ENCODE measurements at places on chromosomes 6 and 20.
A peak's percentile ranks its signal among the peaks of the same experiment; 100 is the strongest.

DNA sequence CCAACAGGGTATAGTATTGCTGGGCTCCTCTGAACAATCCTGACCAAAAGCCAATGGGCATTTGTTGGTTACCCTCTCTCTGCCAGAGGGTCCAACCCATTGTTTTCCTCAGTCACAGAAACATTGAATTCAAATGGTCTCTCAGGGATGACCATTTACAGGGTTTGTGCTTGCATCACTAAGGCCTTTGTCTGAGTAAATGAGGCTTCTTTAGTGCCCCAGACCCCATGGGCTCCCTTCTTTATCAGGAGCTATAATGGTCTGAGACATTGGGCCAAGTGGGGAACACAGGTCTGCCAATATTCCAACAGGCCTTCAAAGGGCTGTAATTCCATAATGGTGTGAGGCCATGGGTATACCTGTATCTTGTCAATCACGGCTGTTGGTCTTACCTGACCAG is 27.1 kb downstream of the GSTA2 start:
- no peaks in the 10 kb centered on the region for H3K4me1 ChIP-seq
- H3K27me3 ChIP-seq, result no peaks in the 10 kb centered on the region
- H3K4me3 ChIP-seq, result no peak overlapping the region
- DNase-seq, result no peak
- no peaks in the 10 kb centered on the region for H3K36me3 ChIP-seq

DNA sequence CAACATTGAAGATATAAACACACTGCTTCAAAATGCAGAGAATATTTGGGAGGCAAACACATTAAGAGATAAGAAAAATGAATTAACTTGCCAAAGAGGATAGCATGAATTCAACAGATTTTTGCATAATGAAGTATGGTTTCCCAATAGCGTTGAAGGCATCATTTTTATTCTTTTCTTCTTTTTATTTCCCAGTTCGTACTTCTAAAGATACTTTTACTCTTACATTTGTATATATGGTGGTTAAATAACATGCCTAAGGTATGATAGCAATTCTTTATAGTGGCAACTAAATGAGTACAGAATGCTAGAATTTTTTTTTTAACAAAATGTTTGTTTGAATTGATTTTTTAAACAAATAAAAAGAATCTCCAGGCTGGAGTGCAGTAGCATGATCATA is 473.4 kb upstream of the MARCKS start:
- no peak for DNase-seq
- H3K36me3 ChIP-seq, result no peaks in the 10 kb centered on the region
- H3K27ac ChIP-seq, result no peak overlapping the region
- H3K27me3 ChIP-seq, result no peaks in the 10 kb centered on the region
- peaks cover 4% of the 10 kb centered on the region for H3K4me1 ChIP-seq

GRCh38 chr6:158391276-158391675 is 79.0 kb downstream of the TULP4 start:
- H3K27me3 ChIP-seq, result no peaks in the 10 kb centered on the region
- no peaks in the 10 kb centered on the region for H3K4me1 ChIP-seq
- no peak overlapping the region for H3K4me3 ChIP-seq
- no peak for DNase-seq

- no peak overlapping the region for H3K4me3 ChIP-seq
- H3K36me3 ChIP-seq, result no peaks in the 10 kb centered on the region
- H3K4me1 ChIP-seq, result peaks cover 25% of the 10 kb centered on the region
- no peak for DNase-seq
- no peaks in the 10 kb centered on the region for H3K27me3 ChIP-seq
Measured at GRCh38 chr6:148816117-148816516, 69.3 kb downstream of the UST start.

DNA sequence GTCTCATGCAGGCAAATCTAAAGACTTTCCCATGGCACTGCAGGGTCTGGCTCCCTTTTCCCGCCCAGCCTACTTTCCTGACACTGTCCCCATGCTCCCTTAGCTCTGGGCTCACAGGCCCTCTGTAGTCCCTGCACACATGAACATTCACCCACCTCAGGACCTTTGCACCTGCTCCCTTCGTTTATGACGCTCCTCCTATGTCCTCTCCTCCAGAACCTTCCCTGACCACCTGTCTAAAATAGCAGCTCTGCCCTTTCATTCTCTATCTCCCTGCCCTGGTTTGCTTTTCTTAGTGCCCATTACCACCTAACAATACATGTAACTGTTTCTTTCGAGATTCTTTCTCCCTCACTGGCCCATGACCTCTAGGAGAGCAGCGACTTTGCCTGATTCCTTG is 22.3 kb downstream of the HM13 start:
- no peak overlapping the region for H3K4me3 ChIP-seq
- DNase-seq, result no peak
- no peak overlapping the region for H3K27ac ChIP-seq
- no peaks in the 10 kb centered on the region for H3K4me1 ChIP-seq
- no peaks in the 10 kb centered on the region for H3K27me3 ChIP-seq

DNA sequence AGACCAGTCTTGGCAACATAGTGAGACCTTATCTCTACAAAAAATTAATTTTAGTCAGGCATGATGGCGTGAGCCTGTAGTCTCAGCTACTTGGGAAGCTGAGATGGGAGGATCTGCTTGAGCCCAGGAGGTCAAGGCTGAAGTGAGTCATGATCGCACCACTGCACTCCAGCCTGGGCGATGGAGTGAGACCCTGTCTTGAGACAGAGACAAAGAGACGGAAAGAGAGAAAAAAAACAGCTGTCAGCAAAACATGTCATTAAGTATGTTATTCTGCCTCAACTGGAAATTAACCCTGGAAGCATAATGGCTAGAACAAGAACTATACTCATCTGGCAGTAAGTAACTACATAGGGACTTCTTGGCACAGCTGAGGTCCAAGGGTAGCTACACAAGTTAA is 7.2 kb downstream of the MMS22L start:
- H3K27ac ChIP-seq, result no peak overlapping the region
- DNase-seq, result no peak
- no peaks in the 10 kb centered on the region for H3K27me3 ChIP-seq
- peaks cover 3% of the 10 kb centered on the region for H3K36me3 ChIP-seq
- no peaks in the 10 kb centered on the region for H3K4me1 ChIP-seq
- H3K4me3 ChIP-seq, result no peak overlapping the region

DNA sequence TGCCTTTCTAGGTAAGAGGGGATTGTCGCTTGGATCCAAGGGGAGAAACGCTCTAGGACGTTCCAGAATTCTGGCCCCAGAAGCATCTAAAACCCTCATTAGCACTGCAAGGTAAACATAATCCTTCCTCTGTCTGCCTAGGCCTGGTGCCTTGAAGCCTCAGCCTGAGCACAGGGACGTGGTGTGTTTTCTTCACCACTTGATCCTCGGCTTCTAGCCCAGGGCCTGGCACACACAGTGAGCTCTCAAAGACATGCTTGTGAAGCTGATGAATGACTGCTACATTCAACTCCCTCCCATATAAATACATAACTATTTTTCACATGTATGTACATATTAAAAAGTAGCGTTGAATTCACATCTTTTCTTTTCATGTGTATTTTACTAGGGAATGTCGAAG is 100.3 kb downstream of the ISM1 start:
- no peaks in the 10 kb centered on the region for H3K4me1 ChIP-seq
- no peak overlapping the region for H3K4me3 ChIP-seq
- peak; percentile 71 for DNase-seq

GRCh38 chr6:3290931-3291211 is 32.1 kb downstream of the PSMG4 start:
- no peak for DNase-seq
- H3K27me3 ChIP-seq, result no peaks in the 10 kb centered on the region
- no peak overlapping the region for H3K4me3 ChIP-seq
- H3K36me3 ChIP-seq, result no peaks in the 10 kb centered on the region
- no peak overlapping the region for H3K27ac ChIP-seq

DNA sequence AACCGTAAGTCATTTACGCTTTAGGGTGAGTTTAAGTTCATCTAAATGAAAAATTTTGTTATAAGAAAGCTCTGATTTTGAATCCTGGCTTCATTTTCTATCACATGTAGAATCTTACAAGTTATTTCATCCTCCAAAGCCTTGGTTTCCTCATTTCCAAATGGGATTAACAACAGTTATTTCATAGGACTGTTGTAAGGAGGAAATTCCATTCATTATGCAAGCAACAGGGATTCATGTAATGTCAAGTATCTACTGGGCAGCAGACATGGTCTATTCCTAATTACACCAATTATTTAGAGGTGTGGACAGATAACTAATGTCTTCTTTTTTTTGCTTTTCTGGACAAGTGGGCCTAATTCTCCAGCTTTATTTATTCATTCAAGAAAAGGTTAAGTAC is 154.0 kb downstream of the PDSS2 start:
- DNase-seq, result no peak
- no peaks in the 10 kb centered on the region for H3K27me3 ChIP-seq
- H3K27ac ChIP-seq, result no peak overlapping the region

DNA sequence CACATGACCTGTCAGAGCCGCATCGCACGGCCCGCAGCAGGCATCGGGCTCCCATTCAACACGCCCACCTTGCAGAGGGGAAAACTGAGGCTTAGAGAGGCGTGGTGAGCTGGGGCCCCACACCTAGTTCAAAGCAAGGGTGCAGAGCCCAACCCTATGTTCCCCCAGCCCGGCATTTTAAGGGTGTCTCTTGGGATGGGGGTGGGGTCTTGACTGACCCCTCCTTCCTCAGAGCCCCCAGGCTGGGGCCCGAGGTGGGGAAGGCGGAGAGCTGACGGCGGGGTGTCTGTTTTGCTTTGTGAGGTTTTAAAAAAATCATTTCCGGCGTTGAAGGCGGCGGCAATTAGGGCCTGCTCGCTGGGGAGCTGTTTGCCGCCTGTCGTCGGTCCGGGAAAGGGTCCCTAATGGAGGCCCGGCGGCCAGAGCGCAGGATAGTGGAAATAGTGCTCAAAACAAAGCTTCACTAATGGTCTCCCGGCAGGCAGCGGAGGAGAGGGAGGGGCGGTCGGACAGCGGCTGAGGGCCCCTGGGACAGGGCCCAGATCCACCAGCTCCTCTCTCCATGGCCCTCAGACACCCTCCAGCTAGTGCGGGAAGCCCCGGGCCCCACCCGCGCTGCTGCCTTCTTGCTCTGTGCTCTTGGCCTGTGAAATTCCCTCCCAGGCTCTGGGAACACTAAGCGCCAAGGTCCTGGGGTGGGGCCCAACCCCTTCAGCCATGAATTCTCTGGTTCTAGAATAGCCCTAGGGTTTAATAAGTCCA is 11.9 kb downstream of the VSTM2L start:
- H3K36me3 ChIP-seq, result no peaks in the 10 kb centered on the region
- H3K4me3 ChIP-seq, result peak overlapping the region; percentile 13
- no peak overlapping the region for H3K27ac ChIP-seq
- no peaks in the 10 kb centered on the region for H3K27me3 ChIP-seq
- H3K4me1 ChIP-seq, result peaks cover 20% of the 10 kb centered on the region

GRCh38 chr6:35977308-35977707 is 47.1 kb downstream of the SLC26A8 start:
- H3K4me1 ChIP-seq, result no peaks in the 10 kb centered on the region
- H3K27ac ChIP-seq, result no peak overlapping the region

- no peaks in the 10 kb centered on the region for H3K36me3 ChIP-seq
- no peak overlapping the region for H3K4me3 ChIP-seq
- no peaks in the 10 kb centered on the region for H3K27me3 ChIP-seq
- no peaks in the 10 kb centered on the region for H3K4me1 ChIP-seq
- H3K27ac ChIP-seq, result no peak overlapping the region
Measured at GRCh38 chr6:116866281-116866871, 10.7 kb upstream of the RFX6 start.

GRCh38 chr6:154602708-154603107 is 92.2 kb upstream of the CNKSR3 start:
- H3K4me3 ChIP-seq, result no peak overlapping the region
- no peaks in the 10 kb centered on the region for H3K27me3 ChIP-seq
- H3K36me3 ChIP-seq, result no peaks in the 10 kb centered on the region
- no peaks in the 10 kb centered on the region for H3K4me1 ChIP-seq

GRCh38 chr6:114718716-114719270 is 376.0 kb upstream of the HS3ST5 start:
- no peak overlapping the region for H3K27ac ChIP-seq
- no peaks in the 10 kb centered on the region for H3K27me3 ChIP-seq
- H3K4me1 ChIP-seq, result no peaks in the 10 kb centered on the region
- no peak for DNase-seq

- H3K4me1 ChIP-seq, result peaks cover 20% of the 10 kb centered on the region
- no peak overlapping the region for H3K27ac ChIP-seq
- DNase-seq, result no peak
- no peak overlapping the region for H3K4me3 ChIP-seq
- H3K27me3 ChIP-seq, result no peaks in the 10 kb centered on the region
- no peaks in the 10 kb centered on the region for H3K36me3 ChIP-seq
Measured at GRCh38 chr6:166472636-166473035, 89.9 kb upstream of the MPC1 start.

GRCh38 chr20:12173347-12174012 is 255.8 kb downstream of the BTBD3 start:
- H3K27ac ChIP-seq, result no peak overlapping the region
- no peak overlapping the region for H3K4me3 ChIP-seq
- DNase-seq, result no peak
- no peaks in the 10 kb centered on the region for H3K36me3 ChIP-seq
- H3K27me3 ChIP-seq, result no peaks in the 10 kb centered on the region

GRCh38 chr20:10539818-10540553 is 104.9 kb downstream of the SLX4IP start:
- H3K27me3 ChIP-seq, result no peaks in the 10 kb centered on the region
- H3K27ac ChIP-seq, result peak overlapping the region; percentile 84
- no peak overlapping the region for H3K4me3 ChIP-seq
- no peaks in the 10 kb centered on the region for H3K36me3 ChIP-seq
- peaks cover 30% of the 10 kb centered on the region for H3K4me1 ChIP-seq
